Stimulated activated memory B cell treated with anti-CD40 and anti-IgM and Interleukin-4, amounts not matched to agents 10 μg/mL and 1 μg/mL and 100 μg/mL, for 72 hours (primary cell): ENCODE measurements at places on chromosomes 16 and 17.
A peak's percentile ranks its signal among the peaks of the same experiment; 100 is the strongest.

- no peak overlapping the region for H3K27ac ChIP-seq
- no peaks in the 10 kb centered on the region for H3K4me1 ChIP-seq
- H3K27me3 ChIP-seq = peaks cover 70% of the 10 kb centered on the region
These were observed 20.2 kb downstream of the CRISPLD2 start for GRCh38 chr16:84839956-84840355.

DNA sequence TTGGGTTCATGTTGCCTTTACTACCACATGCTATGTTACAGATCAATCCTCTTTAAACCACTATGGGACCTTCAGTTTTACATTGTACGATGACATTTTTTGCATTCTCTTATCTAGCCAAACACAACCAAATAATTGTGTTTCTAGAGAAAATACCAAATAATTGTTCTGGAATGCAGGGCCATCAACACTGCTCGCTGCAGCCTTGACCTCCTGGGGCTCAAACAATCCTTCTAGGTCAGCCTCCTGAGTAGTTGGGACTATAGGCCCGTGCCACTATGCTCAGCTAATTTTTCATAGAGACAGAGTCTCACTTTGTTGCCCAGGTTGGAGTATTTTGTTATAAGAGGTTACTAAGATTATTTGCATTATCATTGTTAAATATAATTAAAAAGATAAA lies 237.5 kb upstream of the PMFBP1 start:
- no peak overlapping the region for H3K4me3 ChIP-seq
- no peaks in the 10 kb centered on the region for H3K36me3 ChIP-seq
- no peak for ATAC-seq

- no peaks in the 10 kb centered on the region for H3K36me3 ChIP-seq
- H3K4me3 ChIP-seq = no peak overlapping the region
- H3K27ac ChIP-seq = no peak overlapping the region
- peaks cover 7% of the 10 kb centered on the region for H3K27me3 ChIP-seq
- ATAC-seq = no peak
These were observed 152.3 kb downstream of the PCTP start for GRCh38 chr17:55903028-55903690.

DNA sequence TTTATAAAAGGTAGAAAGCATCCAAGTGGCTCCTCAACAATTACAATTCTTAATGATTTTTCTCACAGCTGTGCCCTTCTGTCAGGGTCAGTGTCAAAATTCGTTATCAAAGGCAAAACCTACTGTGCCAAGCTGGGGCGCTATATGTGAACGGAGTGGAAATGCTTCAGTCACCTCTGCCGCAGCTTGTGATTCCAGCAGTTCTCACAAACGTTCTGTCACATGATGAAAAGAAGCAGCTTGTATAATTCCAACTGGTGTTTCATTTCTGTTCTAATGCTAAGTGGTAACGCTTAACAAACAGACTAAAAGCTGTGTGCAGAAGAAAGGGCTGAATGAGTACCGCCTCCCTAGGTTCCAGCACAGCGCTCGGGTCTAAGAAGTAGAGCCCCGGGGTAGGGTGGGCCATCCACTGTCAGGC lies 14.2 kb downstream of the PLD6 start:
- peaks cover 7% of the 10 kb centered on the region for H3K36me3 ChIP-seq
- no peaks in the 10 kb centered on the region for H3K27me3 ChIP-seq
- ATAC-seq = no peak
- H3K27ac ChIP-seq = no peak overlapping the region

- no peak overlapping the region for H3K4me3 ChIP-seq
- no peak for ATAC-seq
- H3K27ac ChIP-seq = no peak overlapping the region
- H3K36me3 ChIP-seq = peaks cover 52% of the 10 kb centered on the region
These were observed 66.0 kb downstream of the CDK12 start for GRCh38 chr17:39527220-39527813.

- H3K36me3 ChIP-seq = no peaks in the 10 kb centered on the region
- no peak overlapping the region for H3K4me3 ChIP-seq
- H3K4me1 ChIP-seq = no peaks in the 10 kb centered on the region
- H3K27ac ChIP-seq = no peak overlapping the region
These were observed 416.0 kb downstream of the MAF start for GRCh38 chr16:79184464-79185030.

- H3K4me1 ChIP-seq = peaks cover 43% of the 10 kb centered on the region
- ATAC-seq = no peak
- no peaks in the 10 kb centered on the region for H3K27me3 ChIP-seq
- no peak overlapping the region for H3K27ac ChIP-seq
These were observed 104.5 kb downstream of the SNX29 start for GRCh38 chr16:12081048-12081404.

GRCh38 chr16:56510544-56510943 lies 9.3 kb downstream of the BBS2 start:
- no peaks in the 10 kb centered on the region for H3K27me3 ChIP-seq
- ATAC-seq = no peak
- peaks cover 46% of the 10 kb centered on the region for H3K36me3 ChIP-seq
- no peak overlapping the region for H3K27ac ChIP-seq
- peaks cover 17% of the 10 kb centered on the region for H3K4me1 ChIP-seq
- no peak overlapping the region for H3K4me3 ChIP-seq

DNA sequence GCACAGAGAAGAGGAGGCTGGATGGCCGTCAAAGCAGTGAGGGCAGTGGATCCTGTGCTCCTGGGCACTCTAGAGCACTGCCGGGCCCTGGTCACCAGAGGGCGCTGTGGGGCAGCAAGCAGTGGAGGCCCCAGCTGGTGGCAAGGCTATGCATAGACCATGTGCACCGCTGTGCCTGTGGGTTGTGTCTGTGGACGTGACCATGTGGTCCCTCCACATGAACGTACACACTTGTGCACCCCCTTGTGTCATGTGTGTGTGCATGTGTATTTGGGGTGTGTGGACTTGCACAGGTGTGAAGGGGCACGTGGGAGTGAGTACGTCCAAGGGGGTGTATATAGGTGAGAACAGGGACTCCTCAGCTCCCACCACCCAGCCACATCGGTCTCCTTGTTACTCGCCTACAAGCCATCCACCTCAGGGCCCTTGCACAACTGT lies 4.4 kb upstream of the MAP2K3 start:
- peak overlapping the region; percentile 11 for H3K27ac ChIP-seq
- no peak overlapping the region for H3K4me3 ChIP-seq
- ATAC-seq = peak; percentile 61
- no peaks in the 10 kb centered on the region for H3K36me3 ChIP-seq
- peaks cover 65% of the 10 kb centered on the region for H3K4me1 ChIP-seq

GRCh38 chr17:81870131-81870980 lies 781 bp downstream of the ARHGDIA start:
- ATAC-seq = peak; percentile 40
- peak overlapping the region; percentile 92 for H3K27ac ChIP-seq
- peak overlapping the region; percentile 86 for H3K4me3 ChIP-seq
- H3K27me3 ChIP-seq = no peaks in the 10 kb centered on the region
- H3K4me1 ChIP-seq = peaks cover 68% of the 10 kb centered on the region

- H3K27ac ChIP-seq = no peak overlapping the region
- H3K27me3 ChIP-seq = peaks cover 10% of the 10 kb centered on the region
- no peak for ATAC-seq
- peaks cover 24% of the 10 kb centered on the region for H3K4me1 ChIP-seq
These were observed 66.1 kb upstream of the BCAR1 start for GRCh38 chr16:75317532-75317931.

DNA sequence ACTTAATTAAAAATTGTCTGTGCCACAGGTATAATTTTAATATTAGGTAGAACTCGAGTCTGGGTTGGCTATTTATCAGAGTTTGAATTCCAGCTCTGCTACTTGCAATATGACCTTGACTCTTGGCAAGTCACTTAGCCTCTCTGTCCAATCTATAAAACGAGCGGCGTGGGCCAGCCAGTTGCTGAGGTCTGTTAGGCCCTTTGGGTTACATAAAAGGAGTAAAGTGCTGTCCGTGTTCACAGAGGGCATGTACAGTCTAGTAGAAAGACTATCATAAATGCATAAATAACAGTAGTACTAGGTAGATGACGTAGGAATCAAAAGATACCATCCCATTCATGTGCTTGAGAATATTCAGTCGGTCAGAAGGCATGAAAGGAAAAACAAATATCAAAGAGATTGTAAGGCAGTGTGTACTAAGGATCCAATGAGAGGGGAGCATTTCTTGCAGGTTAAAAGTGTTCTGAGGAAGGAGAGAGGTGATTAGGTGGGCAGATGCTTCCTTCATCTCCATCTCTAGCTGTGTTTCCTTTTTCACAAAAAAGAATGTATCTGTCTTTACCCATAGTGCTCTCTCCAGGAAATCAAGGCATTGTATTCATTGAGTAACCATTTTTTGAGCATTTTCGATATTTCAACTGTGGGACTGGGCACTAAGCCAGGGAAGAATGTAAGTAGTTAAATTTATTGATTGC lies 2.4 kb downstream of the TNRC6A start:
- no peaks in the 10 kb centered on the region for H3K27me3 ChIP-seq
- no peak overlapping the region for H3K27ac ChIP-seq
- peaks cover 25% of the 10 kb centered on the region for H3K36me3 ChIP-seq
- no peak for ATAC-seq

DNA sequence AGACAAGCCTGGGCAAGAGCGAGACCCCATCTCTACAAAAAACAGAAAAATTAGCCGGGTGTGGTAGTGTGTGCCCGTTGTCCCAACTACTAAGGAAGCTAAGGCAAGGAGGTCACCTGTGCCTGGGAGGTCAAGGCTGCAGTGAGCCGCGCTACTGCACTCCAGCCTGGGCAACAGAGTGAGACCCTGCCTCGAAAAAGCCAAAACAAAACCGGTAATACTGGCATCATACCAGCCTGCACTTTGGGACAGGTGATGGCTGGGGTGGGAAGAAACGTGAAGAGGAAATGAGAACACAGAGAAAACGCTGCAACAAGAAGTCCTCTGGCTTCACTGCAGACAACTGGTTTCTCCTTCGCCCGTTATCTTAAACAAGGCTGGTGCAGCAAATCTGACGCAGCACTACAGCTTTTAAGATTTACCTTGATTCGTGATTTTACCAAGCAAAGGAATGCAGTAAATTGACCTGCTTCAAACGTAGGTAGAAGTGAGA lies 725 bp upstream of the CASC3 start:
- H3K27me3 ChIP-seq = no peaks in the 10 kb centered on the region
- peak overlapping the region; percentile 93 for H3K27ac ChIP-seq
- H3K4me1 ChIP-seq = peaks cover 40% of the 10 kb centered on the region
- H3K4me3 ChIP-seq = peak overlapping the region; percentile 91
- peaks cover 32% of the 10 kb centered on the region for H3K36me3 ChIP-seq

GRCh38 chr17:16463358-16464302 lies 28.4 kb downstream of the LRRC75A start:
- no peak overlapping the region for H3K4me3 ChIP-seq
- H3K36me3 ChIP-seq = no peaks in the 10 kb centered on the region
- no peak overlapping the region for H3K27ac ChIP-seq

DNA sequence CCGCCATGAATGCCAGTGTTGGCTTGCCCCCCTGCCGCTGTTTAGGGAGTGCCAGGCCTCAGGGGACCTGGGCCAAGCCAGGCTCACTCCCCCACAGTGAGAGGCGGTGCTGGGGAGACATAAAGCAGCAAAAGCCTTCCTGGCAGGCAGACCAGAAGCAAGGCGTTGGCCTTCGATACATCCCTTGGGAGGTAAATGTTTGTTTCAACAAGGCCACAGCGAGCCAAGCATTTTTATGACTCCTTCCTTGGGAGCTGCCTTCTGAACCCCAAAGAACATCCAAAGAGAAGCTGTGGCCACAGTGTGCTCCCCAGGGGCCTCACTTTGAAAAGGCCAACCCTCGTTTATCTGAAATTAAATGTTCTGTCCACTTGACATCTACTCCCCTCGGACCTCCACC lies 119.7 kb upstream of the CIBAR2 start:
- H3K4me1 ChIP-seq = peaks cover 27% of the 10 kb centered on the region
- H3K36me3 ChIP-seq = no peaks in the 10 kb centered on the region
